ENCODE measurements at places on chromosomes 7 and 10. TPM values are rescaled to one million over a fixed set of nuclear protein-coding genes. Genes with fewer than 3 reads are reported as not detected.

DNA sequence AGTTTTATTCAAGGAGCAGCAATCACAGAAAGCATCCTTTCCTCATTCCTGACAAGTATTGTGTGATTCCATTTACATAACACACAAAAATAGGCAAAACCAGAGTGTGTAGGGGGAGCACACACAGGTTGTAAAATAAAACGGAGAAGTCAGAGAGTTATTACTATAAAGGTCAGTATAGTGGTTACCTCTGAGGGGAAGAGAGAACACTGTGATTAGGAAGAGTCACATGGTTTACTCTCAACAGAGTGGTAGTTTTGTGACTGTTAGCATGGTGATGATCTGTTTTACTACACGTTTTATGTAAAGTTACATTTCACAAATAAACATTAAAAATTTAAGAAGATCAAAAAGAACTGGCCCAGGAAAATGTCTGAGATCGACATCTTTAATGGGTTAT, 74.6 kb downstream of the VPS41 start:
- DNase-seq: no peak

The PNLIP gene
- not detected for total RNA-seq

GRCh38 chr7:127437241-127437640, 44.7 kb upstream of the ZNF800 start:
- DNase-seq: no peak

DNA sequence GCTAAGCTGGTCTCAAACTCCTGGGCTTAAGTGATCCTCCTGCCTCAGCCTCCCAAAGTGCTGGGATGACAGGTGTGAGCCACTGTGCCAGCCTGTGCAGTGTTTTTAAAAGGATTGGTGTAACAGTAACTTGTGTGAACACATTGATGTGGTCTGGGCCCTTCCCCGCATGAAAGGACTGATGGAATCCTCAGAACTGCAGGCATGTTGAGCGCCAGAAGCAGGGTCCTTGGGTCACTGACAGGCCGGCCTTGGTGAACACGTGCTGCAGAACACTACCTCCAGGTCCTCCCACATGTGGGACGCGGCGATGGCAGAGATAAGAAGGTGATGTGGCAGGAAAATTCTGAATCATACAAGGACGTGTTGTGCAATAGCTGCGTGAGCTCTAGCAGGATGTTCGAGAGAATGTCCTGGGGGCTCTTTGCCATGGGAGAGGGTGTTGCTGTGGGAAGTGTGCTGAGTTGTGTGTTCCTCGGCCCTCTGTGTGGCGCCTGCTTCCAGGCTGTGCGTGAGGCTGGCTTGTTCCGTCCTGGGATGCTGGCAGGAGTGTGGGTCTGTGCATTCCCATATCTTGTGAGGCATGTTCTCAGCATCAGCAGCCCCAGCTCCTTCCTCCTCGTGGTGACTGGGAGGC, 68.2 kb downstream of the DNAJB6 start:
- DNase-seq: no peak

The GUSB gene
- total RNA-seq: 30.1 TPM

- peak; percentile 79 for DNase-seq
These were observed 11.3 kb downstream of the ALKBH4 start for GRCh38 chr7:102453319-102453718.

DNA sequence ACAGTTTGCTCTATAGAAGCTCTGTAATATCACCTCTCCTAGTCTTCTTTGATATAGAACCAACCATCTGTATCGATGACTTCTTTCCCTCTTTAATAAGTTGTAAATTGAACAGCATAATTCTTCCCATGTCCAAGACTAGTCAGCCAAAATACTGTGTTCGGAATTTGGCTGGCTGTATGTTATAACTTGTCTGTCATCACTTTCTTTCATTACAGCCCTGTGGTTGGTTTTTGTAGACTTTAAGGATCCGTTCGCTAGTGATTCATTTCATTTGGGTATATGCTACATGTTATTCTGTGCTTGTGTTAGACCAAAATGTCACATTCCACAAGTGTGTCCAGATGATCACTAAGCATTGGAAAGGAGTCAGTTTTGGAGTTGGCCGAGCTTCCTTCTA, 155.4 kb upstream of the ITGB1 start:
- DNase-seq: no peak

The FAM180A gene
- total RNA-seq: 2.7 TPM

DNA sequence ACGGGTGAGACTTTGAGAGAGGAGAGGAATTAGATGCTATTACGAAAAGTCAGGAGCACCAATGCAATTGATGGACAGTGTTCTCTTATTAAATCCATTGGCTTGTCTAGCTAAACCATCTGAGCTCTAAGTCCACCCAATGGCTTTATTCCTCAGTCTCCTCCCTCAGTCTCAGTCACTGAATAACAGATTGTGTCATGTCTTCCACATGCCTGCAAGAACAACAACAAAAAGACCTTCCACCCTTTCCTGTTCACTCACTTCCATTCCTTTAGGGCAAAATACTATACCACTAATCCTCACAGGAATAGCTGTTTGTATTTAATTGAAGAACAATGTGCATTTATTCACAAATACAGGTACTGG, 154.8 kb upstream of the LAMB4 start:
- no peak for DNase-seq

GRCh38 chr10:807958-808353, 118.5 kb upstream of the DIP2C start:
- DNase-seq: no peak

DNA sequence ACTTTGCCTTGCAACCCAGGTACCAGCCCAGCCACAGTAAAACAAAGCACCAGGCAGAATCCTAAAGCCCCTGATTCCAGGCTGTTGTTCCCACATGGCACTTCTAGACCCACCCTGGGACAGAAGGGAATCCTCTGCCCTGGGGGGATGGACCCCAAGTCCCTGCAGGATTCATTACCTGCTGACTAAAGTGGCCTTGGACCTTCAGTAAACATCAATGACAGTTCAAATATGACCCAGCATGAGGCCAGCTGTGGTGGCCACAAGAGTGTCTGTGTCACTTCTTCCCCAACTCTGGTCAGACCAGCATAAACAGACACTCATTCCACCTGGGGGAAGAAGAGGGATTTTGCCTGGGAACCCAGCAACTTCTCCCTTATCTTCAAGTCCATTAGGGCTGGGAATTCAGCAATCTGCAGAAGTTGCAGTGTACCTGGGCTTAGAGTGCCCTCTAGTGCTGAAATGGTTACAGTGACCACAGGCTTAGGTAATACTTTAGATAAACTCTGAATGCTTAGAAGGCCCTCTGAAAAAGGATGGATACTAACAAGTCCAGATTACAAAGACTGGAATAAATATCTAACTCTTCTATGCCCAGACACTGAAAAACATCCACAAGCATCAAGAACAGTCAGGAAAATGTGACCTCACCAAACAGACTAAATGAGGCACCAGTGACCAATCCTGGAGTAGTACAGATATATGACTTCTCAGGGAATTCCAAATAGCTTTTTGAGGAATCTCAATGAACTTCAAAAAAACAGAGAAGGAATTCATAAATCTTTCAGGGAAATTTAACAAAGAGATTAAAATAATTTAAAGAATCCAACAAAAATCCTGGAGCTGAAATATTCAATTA, 108.5 kb upstream of the TMEM168 start:
- peak; percentile 32 for DNase-seq

The SFTPA1 gene
- not detected for total RNA-seq

DNA sequence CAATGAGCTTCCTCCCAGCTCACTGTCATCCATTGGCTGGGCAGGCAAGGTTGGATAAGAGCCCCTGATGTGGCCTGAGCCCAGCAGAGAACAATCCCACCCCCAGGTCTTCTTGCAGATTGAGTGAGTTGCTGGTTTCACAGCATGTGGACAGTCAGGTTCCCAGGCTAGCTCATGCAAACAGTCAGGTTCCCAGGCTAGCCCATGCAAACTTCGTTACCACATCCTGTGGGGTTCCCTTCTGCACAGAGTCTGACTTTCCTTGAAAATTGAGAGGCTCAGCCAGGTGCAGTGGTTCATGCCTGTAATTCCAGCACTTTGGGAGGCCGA, 67.1 kb downstream of the TMEM130 start:
- no peak for DNase-seq

The ZNF503 gene
- total RNA-seq: 8.2 TPM

- no peak for DNase-seq
These were observed 73.2 kb downstream of the SFMBT2 start for GRCh38 chr10:7337431-7338171.

DNA sequence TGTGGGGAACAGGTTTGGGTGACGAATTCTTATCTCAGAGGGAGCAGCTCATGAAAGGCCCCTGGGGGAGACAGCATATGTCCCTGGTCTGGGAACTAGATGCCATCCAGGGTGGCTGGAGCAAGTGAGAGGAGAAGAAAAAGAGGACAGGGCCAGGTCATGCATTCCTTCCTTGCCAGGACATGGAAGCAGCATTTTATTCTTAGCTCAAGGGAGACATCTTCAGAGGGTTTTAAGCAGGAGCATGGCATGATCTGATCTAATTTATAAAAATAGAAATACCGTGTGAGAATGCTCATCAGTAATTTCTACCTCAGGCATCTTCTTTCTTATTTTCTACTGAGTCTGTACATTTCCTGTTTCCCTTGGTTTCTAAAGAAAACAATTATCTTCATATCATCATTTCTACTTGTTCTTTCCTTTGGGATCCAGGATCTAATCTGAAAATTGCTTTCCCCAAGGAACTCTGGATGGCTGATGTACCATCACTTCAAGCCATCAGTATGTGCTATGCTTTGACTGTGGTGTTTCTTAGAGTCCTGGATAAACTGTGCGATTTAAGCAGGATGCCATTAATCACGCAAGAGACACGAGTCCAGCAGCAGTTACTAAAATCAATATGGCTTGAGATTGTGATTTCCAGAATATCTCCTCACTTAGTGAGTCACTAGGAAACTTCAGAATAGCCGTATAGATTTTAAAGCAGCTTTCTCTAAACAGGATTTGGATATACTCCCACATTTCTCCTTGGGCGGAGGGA, 386.2 kb downstream of the GALNT17 start:
- no peak for DNase-seq

DNA sequence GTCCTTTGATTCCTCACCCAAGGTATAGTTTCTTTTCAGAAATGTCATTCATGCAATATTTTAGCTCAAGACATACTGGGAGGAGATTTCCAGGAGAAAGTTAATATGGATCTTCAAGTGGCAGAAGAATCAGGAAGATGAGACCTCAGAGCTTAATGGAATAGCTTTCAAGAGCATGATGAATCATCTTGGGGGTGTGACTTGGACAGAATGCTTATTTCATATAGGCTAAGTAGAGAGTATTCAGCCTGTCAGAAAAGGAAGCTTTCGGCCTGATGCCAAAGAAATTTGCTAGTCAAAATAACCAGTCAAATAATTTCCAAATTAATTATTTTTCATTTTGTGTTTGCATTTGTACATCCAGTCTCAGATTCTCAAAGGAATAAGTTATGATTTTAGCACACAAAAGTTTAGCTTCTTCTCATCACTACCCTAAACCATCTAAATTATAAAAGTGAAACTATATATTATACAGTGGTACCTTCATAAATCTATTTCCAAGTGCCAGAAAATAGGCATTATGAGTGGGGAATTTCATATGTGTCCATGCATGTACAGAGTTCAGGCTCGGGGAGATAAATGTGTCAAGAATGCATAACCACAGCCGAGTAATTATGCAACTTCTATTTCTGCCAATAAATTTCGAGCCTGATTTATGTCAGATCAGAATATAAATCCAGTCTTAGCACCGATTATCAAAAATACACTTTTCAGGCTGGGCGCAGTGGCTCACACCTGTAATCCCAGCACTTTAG, 27.3 kb upstream of the CALD1 start:
- no peak for DNase-seq

DNA sequence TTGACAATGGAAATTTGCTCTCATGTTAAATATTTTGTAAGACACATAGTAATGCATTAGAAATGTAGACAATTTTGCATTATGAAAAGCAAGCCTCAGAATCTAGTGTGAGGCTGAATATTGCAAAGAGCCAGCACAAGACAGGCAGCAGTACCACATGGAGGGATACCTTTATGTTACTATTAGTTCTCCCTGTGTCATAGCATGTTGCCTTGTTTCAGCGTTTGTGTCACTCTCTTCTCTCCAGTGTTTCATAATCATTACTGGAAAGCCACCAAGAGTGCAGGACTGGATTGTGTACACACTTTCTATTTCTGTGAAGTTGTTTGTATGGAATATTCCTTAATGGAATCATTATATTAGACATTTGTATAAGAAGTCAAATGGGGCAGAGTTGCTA, 8.5 kb downstream of the AHR start:
- no peak for DNase-seq

DNA sequence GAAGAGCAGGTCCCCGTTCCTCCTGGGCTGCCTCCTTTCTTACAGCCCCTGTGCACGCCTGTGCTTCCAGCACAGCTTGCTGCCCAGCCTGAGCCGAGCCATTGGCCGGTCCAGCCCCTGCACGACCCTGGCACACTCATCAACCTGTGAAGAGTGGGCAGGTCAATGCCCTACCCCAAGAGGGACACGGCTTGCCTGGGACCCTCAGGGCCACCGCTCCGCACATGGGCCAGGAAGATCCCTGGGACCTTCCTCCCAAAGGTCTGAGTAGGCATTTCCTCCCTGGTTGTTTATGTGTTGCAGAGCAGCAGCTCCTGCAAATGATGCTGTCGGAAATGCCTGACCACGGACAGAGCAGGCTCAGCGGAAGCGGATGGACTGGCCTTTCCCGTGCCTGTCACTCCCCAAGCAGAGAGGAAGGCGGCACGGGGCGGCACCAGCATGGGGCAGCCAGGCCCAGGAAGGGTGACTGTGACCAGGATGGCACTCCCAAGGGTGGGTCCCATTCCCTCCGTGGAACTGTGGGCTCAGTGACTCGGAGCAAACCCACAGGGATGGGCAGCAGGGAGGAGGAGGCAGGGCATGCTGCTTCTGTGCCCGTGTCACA, 252.5 kb downstream of the TNS3 start:
- no peak for DNase-seq

DNA sequence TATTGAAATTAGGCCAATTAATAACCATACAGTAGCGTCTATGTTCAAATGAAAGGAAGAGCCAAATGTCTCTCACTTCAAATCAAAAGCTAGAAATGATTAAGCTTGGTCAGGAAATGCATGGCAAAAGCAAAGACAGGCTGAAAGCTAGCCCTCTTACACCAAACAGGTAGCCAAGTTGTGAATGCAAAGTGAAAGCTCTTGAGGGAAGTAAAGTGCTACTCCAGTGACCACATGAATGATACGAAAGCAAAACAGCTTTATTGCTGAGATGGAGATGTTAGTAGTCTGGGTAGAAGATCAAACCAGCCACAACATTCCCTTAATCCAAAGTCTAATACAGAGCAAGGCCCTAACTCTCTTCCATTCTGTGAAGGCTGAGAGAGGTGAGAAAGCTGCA, 123.8 kb downstream of the TEX36 start:
- no peak for DNase-seq

DNA sequence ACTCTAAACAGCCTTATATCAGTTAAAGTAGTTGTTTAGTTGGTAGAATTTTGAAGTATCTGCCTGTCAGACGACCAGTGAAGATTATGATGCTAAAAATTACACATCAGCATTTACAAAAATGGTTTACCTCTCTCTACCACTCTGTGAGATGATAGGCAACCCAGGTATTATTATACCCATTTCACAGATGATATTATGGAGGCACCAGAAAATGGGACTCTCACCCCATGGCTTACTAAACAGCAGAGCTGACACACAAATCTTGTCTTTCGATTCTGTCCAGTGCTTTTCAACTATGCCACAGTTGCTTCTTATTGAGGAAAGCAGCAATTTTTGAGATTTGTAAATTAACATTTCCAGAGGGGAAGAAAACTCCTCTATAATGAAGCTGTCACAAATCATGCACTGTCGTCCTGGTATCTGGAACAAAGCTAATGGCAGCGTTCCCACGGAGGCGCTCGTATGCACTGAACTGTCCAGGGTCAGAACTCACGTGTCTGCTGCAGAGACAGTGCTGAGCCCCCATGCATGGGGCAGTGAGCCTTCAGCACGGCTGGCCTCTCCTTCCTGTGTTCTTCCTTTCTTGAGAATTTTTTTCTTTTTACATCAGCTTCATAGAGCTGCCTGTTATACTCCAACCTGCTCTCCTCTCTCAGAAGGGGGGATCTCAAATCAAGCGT, 381.1 kb downstream of the SDK1 start:
- DNase-seq: no peak
